ENCODE measurements at places on chromosomes 2 and 18. TPM values are rescaled to one million over a fixed set of nuclear protein-coding genes. Genes with fewer than 3 reads are reported as not detected.

ANKRD29 gene
- total RNA-seq: 9.8 TPM

XDH gene
- not detected for total RNA-seq

XPO1 gene
- total RNA-seq: 66.0 TPM

MC4R gene
- total RNA-seq: not detected

MYCN gene
- total RNA-seq: 0.45 TPM

Data from left ventricle myocardium superior (tissue), 1 donor.